Suprapubic skin (tissue), 4 donors: ENCODE measurements at places on chromosomes 6 and 20.

GRCh38 chr6:43203029-43203717 lies 21.2 kb downstream of the CUL9 start:
- DNase-seq, result peak; percentile 72

- no peak for DNase-seq
Observed at GRCh38 chr20:19868441-19868840, 110.4 kb downstream of the RIN2 start.

DNA sequence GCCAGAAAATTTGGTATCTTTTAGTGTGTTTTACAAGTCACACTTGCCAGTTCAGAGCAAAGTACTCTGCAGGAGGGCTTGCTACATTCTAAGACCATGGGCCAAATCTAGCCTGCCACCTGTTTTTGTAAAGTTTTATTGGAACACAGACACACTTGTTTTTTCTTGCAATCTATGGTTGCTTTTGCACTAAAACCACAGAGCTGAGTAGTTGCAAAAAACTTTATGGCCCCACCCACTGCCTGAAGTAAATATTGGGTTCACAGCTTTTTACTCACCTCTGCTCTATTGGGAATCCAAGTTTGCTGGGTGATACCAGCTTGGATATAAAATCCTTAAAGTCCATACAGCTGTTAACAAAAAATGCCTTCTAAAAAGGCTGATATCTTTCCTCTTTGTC lies 109.0 kb downstream of the ZFP64 start:
- no peak for DNase-seq

GRCh38 chr6:10081075-10081474 lies 333.8 kb downstream of the TFAP2A start:
- no peak for DNase-seq

GRCh38 chr20:15045246-15045645 lies 707.8 kb upstream of the FLRT3 start:
- no peak for DNase-seq

GRCh38 chr6:169775321-169775720 lies 23.9 kb downstream of the ERMARD start:
- DNase-seq, result no peak

- peak; percentile 77 for DNase-seq
Observed at GRCh38 chr6:142112451-142113061, 20.2 kb upstream of the GJE1 start.

- no peak for DNase-seq
Observed at GRCh38 chr20:50313827-50314677, 123.4 kb downstream of the CEBPB start.

DNA sequence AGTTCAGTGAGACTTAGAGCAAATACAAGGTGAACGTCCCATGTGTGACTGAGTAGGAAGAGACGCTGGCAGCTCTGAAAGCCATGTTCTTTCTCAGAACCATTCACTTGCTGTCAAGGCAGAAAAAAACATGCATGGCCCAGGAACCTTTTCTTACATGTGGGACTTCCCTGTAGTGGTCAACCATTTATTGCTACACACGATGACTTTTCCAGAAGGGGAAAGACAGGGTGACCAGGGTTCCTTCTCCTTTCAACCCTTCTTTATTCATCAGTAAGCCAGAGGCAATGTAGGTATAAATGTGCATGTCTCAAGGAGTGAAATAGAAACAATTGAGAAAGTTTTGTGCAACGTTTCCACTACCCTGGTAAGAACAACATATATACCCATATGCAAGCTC lies 189.0 kb downstream of the NFATC2 start:
- DNase-seq, result no peak

DNA sequence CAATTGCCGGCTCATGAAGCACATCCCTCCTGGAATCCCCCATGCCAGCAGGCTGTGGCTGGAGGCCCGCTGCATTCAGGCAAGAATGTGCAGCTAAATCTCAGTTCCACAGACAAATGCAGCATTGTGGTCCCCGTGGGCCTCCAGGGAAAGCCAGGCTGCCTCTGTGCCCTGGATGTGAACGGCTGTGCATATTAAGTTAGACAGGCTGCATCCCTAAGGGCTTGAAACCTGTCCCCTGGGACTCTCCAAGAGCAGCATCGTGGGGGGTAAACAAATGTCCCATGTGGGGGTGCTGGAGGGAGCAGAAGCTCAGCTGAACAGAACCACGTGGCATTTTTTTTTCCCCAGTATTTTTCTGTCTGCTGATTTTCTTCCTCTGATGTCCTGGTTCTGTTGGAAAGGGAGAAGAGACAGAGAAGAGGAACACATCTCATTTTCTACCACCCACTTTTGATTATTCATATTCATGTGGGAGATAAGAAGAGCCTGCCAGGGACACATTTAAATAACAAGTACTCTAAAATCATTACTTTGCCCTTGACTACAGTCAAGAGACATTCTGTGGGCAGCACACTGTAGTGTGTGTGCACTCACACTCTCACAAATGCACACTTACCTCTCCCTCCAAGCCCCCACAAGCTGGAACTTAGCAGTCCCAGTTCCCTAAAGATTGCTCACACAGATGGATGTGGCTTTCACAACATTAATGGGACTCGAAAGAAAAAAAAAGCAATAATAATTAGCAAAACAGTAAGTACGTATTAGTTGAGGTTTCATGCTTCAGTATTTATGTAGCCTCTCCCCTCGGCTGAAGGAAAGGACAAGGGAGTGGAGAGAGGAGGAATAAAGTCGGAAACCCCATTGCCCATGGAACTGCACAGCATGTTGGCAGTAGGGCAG lies 16.9 kb downstream of the GFOD1 start:
- DNase-seq, result no peak

- DNase-seq, result no peak
Observed at GRCh38 chr6:1002989-1003388, 308.9 kb upstream of the FOXQ1 start.

GRCh38 chr6:81751388-81752083 lies 945 bp downstream of the TENT5A start:
- peak; percentile 83 for DNase-seq
